Fibroblast of skin of back (primary cell): ENCODE measurements at places on chromosomes 11 and 22.

- DNase-seq = no peak
These were observed 90.7 kb downstream of the WNT11 start for GRCh38 chr11:76115555-76115954.

DNA sequence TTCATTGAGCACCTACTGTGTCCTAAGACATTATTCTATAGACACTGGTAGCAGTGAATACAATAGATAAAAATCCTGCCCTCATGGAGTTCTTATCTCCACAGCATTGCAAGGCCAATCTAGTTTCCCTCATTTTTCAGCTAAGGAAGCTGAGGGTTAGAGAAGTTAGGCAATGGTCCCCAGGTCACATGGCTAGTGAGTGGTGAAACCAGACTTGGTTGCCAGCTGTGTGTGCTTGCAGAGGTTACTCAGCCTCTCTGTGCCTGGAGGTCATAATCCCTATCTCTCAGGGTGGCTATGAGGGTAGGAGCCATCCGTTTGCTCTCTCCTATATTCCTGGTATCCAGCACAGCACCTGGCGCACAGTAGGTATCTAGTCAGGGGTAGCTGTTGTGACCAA, 147.7 kb upstream of the SEZ6L start:
- DNase-seq = no peak

- DNase-seq = no peak
These were observed at the start of gene MS4A4A for GRCh38 chr11:60280412-60280811. Gene MS4A4A, plus strand, starts transcription at chr11:60280666. Its CDS starts 10 bp downstream, at chr11:60280676.

DNA sequence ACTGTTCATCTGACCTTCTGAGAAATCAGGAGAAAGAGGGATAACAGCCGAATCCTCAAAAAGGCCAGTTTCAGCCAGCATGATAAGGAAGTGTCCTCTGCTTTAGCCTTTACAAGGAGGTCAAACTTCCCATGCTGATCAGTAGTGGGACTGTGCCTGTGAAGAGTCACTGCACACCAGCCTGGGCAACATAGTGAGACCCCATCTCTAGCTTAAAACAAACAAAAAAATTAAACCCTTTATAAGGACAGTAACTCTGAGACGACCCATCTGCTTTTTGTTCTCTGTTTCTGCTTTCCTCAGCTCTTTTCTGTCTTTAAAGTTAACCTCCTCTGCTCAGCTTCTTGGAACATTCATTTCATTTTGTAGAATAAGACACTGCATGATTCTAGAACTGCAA, 49.7 kb downstream of the SCGB1A1 start:
- DNase-seq = no peak

DNA sequence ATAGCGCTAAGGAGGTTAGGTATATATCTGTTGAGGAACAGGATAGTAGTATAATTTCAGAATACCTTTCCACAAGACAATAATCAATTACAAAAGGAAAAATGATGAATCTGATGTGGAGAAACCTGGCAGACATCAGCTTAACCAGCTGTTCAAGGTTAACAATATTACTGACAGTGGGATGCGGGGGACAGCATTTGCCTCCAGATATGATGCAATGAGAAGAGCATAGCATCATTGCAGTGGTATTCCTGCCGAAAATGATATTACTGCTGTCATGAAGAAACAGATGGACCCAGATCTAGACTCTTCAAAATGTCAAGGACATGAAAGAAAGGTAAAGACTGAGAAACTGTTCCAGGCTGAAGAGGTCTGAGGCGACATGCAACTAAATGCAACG, 49.7 kb downstream of the RBFOX2 start:
- no peak for DNase-seq

GRCh38 chr22:49203859-49204598, 623.6 kb downstream of the BRD1 start:
- DNase-seq = no peak

DNA sequence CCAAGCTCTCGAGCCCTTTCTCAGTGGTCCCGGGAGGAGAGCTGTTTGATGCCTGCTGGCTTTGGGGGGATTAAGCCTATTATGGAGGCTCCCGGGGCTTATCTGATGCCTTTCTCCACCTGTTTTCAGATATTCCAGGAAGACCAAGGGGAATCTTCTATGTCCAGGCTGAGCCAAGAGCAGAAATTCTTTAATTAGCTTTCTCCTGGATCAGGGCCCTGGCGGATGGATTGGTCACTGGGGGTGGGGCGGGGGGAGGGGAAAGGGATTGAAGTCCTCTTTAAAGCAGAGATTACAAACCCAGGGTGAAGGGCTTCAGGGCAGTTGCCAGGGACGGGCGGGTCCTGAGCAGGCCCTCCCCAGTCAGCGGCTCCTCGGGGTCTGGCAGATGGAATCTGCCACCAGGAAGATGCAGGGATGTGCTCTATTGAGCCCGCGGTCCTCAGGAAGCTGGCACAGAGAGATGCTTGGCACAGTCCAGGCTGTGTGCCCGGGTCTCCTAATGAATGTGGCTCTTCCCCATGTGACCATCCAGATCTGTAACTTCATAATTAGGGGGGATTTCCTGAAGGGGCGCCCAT, 33.6 kb downstream of the MACROD1 start:
- DNase-seq = no peak

GRCh38 chr11:60919956-60920355, 4.3 kb upstream of the TMEM132A start:
- no peak for DNase-seq

GRCh38 chr11:128776424-128777284, 82.8 kb downstream of the FLI1 start:
- peak; percentile 22 for DNase-seq

DNA sequence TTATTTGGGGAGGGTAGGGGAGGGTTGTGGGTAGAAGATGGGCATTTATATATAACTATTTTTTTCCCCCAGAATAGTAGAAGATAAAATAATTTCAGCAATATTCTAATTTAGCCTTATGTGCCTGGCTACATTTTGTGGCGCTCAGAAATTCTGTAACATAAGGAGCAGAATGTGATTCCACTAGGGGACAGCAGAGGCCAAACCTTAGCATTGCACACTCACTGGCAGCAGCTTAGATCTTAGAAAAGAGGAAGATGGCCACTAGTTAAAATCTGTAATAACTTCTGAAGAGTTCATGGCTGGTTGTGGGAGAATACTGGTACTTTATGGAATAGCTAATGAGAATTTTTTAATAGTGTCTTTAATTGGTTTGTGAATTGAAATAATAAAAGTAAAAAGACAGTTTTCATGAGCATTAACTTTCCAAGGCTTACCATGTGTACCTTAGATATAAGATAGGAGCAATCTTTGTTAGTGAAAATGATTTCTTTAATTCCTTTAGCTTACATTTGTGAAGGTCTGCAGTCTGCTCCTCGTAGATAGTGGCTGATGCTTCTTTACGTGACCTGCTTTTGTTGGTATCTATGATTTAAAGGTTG, 33.1 kb downstream of the DDX10 start:
- peak; percentile 75 for DNase-seq

DNA sequence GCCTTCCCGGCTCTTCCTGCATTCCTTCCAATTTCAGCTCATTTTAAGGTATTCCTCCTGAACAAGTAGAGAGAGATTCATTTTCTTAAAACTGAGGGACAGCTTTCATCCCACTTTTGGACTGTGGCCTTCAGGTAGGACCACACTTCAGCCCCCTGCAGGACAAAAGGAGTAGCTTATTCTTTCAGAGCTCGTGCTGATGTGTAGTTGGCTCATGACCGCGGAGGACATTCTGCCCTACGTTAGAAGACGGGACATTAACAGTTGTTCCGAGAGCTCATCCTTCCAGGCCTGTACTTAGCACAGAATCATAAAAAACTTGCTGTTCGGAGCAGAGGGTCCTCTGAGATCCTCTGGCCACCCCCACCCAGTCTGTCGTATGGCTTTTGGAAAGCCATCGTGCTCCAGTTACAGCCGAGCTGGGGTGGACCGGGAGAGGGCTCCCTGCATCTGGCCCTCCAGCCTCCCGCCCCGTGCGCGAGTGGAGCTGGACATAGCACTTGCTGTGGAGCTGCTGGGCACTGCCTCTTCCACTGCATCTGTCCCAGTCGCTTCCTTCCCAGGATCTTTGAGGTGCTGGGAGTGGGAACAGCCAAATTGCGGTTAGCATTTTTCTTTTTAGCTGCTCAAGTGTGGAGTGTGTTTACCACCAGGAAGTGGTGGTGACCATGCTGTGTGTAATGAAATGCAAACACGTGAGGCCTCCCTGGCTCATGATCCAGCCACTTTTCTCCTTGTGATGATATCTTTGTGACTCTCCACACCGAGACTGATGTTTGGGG, 250.3 kb downstream of the TBC1D22A start:
- DNase-seq = peak; percentile 75

DNA sequence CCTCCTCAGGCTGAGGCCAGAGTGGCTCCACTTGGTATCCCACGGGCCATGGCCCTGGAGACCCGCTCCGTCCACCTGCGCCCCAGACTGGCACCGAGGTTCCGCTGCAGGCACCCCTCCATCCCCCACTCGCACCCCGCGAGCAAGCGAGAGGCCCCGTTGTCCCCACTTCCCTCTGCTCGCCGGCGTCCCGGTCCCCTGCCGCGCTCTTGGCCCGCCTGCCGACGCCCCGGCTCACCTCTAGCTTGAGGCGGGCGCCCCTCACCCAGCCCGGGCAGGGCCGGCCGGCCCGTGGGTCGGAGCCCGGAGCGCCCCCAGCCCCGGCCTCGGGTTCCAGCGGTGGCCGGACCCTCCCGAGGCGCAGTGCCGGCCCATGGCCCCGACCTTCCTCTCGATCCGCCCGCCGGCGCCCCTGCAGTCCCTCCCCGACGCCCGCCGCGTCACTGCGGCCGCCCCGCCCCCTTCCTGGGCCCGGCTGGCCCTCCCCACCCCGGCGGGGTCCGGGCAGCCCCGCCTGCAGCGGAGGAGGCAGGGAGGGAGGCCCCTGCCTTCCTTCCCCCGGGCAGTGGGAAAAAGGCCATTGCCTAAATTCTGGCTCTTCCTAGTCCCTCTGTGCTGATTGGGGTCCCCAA, at the start of gene PITPNM1:
Gene PITPNM1, minus strand, starts transcription at position 414 of the 632 bp plus-strand sequence. CDS start 1,183 bp downstream, outside the sequence.
- DNase-seq = peak; percentile 67

- no peak for DNase-seq
These were observed 109.4 kb upstream of the E2F8 start for GRCh38 chr11:19350160-19350559.

DNA sequence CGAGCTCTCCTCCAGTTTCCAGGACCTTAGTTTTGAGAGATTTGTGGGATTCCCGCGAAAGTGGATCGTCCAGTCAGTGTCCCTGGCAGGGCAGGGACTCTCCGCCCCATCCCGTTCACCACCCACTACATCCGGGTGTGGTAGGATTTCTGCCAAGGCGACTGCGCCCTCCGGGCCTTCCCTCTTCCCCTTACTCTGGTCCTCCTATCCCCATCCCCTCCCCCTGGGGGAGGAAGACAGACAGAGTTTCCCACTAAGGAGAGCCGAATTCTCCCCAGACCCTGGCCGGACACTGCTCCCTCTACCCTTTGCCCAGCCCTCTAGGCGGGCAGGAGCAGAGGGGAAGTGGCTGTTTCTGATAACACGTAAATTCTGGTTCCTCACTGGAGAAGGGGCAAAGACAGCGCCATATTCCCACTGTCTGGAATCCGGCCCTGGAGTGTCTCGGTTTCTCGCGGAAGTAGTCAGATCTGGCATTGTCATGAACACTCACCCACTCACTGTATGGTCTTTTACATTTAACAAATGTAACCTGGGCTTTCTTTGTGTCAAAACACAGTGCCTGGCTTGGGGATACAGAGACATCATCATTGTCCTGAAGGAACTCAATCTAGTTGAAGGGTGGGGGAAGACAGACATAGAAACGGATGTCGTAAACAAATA, 1.1 kb upstream of the NECTIN1 start:
- peak; percentile 58 for DNase-seq

- DNase-seq = peak; percentile 70
These were observed 8.1 kb upstream of the MYH9 start for GRCh38 chr22:36395915-36396314.

DNA sequence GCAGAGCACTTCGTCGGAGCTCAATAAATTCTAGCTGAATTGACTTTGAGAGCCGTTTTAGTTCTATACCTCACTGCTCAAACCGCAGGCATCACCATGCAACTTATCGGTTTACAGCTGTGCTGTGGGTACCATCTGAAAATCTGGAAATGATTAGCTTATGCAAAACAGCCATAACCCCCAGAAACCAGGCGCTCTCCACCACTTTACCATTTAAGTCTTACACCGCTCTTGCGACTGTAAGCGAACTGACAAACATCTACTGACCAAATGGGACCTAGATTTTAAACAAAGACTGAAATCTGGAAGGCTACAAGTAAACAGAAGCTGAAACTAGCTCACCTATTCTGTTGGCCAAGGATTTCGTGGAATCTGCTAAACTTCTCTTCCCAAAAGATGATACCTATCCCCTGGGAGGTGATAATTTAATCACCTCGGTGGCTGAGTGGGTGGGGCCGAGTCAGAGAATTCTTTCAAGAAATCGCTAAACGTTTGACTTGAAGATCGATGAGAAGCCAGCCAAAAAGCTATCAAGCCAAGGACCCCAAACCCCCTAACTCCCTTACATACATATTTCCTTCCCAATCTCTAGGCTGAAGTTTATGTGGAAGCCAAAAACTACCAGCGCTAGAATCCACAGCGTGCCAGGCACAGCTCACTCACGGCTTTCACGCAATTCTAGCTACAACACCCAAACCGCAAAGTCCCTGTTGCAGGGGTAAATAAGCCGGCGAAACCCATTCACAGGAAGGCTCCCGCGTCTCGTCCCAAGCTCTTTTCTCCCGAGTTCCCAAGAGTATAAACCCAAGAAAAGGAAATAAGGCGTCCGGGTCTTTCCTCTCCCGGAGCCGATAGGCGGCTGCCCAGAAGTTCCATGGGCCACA, 644 bp downstream of the SPTY2D1 start:
- DNase-seq = peak; percentile 20

- DNase-seq = peak; percentile 92
These were observed 305.1 kb downstream of the CNTN5 start for GRCh38 chr11:99325847-99326246.

DNA sequence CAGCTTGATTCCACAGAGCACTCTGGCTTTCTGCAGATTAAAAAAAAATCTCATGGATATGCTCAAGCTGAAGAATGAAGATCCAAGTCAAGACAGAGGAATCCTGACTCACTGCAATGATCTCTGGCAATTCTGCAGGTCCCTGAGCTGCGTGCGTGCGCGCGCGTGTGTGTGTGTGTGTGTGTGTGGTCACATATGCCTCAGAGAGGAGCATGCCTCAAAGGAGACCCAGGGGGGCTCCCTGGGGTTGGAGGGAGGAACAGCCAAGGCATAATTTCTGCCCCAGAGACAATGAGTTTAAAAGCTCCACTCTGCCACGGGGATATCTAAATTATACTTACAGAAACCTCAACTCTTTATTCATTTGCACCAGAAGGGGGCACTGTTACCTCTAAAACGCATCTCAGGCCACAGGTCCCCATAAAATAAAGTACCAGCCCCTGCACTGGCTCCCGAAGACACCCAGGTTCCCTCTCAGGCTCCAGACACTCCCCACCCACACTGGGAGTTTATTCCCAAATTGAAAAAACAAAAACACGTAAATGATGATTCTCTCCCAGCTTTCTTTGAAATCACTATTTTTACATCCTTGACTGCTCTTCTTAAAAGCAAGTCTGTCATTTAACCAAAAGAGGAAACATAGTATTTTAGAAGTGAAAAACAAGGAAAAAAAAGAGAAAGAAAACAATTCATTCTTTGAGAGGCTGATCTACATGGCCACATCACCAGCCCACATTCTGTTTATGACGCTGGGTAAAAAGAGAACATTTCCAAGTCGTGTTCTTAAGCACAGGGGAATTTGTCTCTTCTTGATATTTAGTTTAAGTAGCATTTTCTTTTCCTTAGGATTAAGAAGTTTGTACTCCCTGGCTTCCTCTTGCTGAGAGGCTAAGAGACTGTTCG, 401.0 kb downstream of the LARGE1 start:
- DNase-seq = peak; percentile 81

GRCh38 chr11:134476435-134477021, 64.5 kb upstream of the B3GAT1 start:
- DNase-seq = peak; percentile 15
